Dermis lymphatic vessel endothelial cell (primary cell): ENCODE measurements at places on chromosomes 2 and 18. TPM values are rescaled to one million over a fixed set of nuclear protein-coding genes. Genes with fewer than 3 reads are reported as not detected.

SLC30A3 gene
- total RNA-seq: 6.3 and 21.2 TPM in 2 replicates

LCLAT1 gene
- total RNA-seq: 9.5 and 11.3 TPM in 2 replicates

MAB21L4 gene
- not detected in 2 replicates for total RNA-seq

RNF149 gene
- total RNA-seq: 41.8 and 45.0 TPM in 2 replicates

CAPN14 gene
- under 0.01 and 0.09 TPM in 2 replicates for total RNA-seq

CDH20 gene
- 0.09 and 0.11 TPM in 2 replicates for total RNA-seq

EMILIN1 gene
- total RNA-seq: 22.8 and 34.8 TPM in 2 replicates

CREG2 gene
- under 0.01 TPM in 1 of 2 replicates, not detected in the other for total RNA-seq

PTCD3 gene
- 41.1 and 60.6 TPM in 2 replicates for total RNA-seq

MDH1B gene
- total RNA-seq: 0.11 and 0.17 TPM in 2 replicates

C2orf15 gene
- 0.11 and 0.26 TPM in 2 replicates for total RNA-seq

CD8A gene
- total RNA-seq: not detected in 2 replicates

RBKS gene
- 1.1 and 3.1 TPM in 2 replicates for total RNA-seq

DUSP2 gene
- total RNA-seq: 0.43 and 1.2 TPM in 2 replicates

SMARCAL1 gene
- 8.8 and 10.0 TPM in 2 replicates for total RNA-seq

TNFRSF11A gene
- 43.0 and 49.1 TPM in 2 replicates for total RNA-seq

OTX1 gene
- total RNA-seq: 0.09 and 0.11 TPM in 2 replicates

CROCC2 gene
- not detected in 2 replicates for total RNA-seq

SULT1C4 gene
- total RNA-seq: 158 and 287 TPM in 2 replicates

TWIST2 gene
- total RNA-seq: 0.09 and 0.54 TPM in 2 replicates

NOP58 gene
- 24.2 and 38.4 TPM in 2 replicates for total RNA-seq

L3MBTL4 gene
- 2.7 and 8.8 TPM in 2 replicates for total RNA-seq

RIT2 gene
- not detected in 2 replicates for total RNA-seq

CKAP2L gene
- 0.76 and 1.0 TPM in 2 replicates for total RNA-seq

SFT2D3 gene
- total RNA-seq: 4.8 and 6.2 TPM in 2 replicates

HSPE1 gene
- 30.6 and 51.2 TPM in 2 replicates for total RNA-seq

COLEC11 gene
- total RNA-seq: 0.43 and 0.65 TPM in 2 replicates

PDE1A gene
- total RNA-seq: 9.8 and 14.0 TPM in 2 replicates

TMEM178A gene
- 0.11 TPM in 1 of 2 replicates, not detected in the other for total RNA-seq

MALL gene
- total RNA-seq: 11.7 and 37.3 TPM in 2 replicates

TRIM43B gene
- total RNA-seq: not detected in 2 replicates

PRKAG3 gene
- not detected in 2 replicates for total RNA-seq

ASB1 gene
- total RNA-seq: 5.2 and 7.6 TPM in 2 replicates

AUP1 gene
- 91.4 and 109 TPM in 2 replicates for total RNA-seq

TTC21B gene
- 26.6 and 35.4 TPM in 2 replicates for total RNA-seq

MRPL33 gene
- total RNA-seq: 73.4 and 73.8 TPM in 2 replicates

RESP18 gene
- total RNA-seq: not detected in 2 replicates

MAL gene
- total RNA-seq: not detected in 2 replicates

ALPP gene
- not detected in 2 replicates for total RNA-seq

KCNF1 gene
- total RNA-seq: 3.4 and 7.3 TPM in 2 replicates

MLPH gene
- 0.52 and 3.3 TPM in 2 replicates for total RNA-seq

ACTG2 gene
- not detected in 2 replicates for total RNA-seq
